ENCODE measurements at places on chromosomes 6 and 20. TPM values are rescaled to one million over a fixed set of nuclear protein-coding genes. Genes with fewer than 3 reads are reported as not detected.

PCK1 gene
- not detected for total RNA-seq

GRCh38 chr20:50826121-50826520, 31.3 kb downstream of the BCAS4 start:
- DNase-seq = no peak

DNA sequence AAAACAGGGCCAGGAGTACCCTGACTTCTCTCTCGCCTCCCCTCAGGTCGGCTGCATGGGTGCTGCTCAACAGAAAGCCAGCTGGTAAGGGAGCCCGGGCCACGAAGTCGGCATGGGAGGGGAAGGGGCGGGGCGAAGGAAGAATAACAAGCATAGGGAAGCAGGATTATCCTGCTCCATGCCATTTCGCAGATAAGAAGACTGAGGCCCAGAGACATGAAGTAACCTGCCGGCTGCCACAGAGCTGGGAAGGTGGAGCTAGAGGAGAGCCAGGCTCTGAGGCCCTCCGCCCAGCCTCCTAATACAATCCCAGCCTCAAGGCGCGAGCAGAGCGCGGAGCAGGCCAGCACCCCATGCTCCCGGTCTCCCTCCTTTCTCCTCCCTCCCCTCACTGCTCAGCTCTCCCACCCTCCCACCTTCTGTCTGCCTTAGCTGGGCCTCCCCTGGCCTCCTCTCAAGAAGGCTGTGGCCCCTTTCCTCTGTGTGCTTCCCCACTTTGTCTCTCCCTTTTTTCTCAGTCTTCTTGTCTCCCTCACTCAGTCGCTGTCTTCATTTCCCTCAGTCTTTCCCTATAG, 13.2 kb upstream of the HMGA1 start:
- DNase-seq = no peak

- no peak for DNase-seq
Measured at GRCh38 chr6:157135691-157136090, 187.6 kb downstream of the TMEM242 start.

DNA sequence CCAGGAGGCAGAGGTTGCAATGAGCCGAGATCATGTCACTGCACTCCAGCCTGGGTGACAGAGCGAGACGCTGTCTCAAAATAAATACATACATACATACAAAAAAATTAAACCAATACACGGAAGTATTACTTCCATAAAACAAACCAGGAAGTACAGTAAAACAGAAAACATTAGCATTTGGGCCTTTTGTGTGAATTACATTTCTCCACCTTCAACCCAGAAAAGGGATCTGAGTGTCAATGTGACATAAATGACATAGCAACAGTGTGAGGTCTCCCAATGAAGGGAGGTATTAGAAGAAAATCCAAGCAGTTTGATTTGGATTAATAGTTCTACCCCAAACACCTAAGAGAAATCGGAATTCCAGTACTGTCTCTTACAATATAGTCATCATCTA, 10.1 kb downstream of the CSNK2A1 start:
- DNase-seq = no peak

KIFC1 gene
- total RNA-seq = 0.69 TPM

- DNase-seq = no peak
Measured at GRCh38 chr6:42967228-42967627, 6.7 kb downstream of the GNMT start.

DNA sequence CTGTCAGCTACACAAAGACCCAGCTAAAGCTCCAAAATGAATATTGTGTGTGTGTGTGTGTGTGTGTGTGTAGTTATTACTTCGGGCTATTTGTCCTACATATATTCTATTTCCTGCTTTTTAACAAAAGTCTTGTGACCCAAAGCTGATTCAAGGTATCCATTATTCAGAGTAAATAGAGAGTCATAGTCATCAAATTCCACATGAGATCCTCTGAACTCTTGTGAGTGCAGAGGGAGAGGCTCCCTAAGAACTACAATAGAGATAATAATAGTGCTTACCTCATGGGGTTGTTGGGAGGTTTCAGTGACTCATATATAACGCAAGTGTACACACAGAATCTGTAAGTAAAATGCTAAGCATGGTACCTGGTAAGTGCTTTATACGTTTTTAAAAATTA, 95.6 kb upstream of the SHLD1 start:
- DNase-seq = no peak

Measured in CD4-positive, alpha-beta memory T cell (primary cell).